ENCODE measurements at places on chromosomes 11 and 22.

GRCh38 chr11:71431271-71431670, 16.9 kb downstream of the DHCR7 start:
- no peak for DNase-seq

DNA sequence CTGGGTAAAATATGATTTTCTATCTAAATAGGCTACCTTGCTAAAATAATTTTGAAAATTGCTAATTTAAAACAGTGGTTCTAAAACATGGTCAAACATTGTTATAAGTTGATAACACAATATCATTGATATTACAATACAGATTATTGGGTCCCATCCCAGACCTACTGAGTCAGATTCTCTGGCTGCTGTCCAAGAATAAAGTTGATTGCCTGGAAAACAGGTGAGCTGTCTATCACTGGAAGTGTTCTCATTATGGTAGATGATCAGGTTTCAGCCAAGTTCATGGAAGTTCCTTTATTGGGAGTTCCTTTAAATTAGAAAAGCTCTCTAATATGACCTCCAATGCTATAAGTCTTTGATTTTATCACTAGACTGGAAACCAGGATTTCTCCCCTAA, 52.3 kb downstream of the SC5D start:
- DNase-seq = no peak

- DNase-seq = no peak
Observed at GRCh38 chr11:1786466-1786865, 22.7 kb upstream of the CTSD start.

DNA sequence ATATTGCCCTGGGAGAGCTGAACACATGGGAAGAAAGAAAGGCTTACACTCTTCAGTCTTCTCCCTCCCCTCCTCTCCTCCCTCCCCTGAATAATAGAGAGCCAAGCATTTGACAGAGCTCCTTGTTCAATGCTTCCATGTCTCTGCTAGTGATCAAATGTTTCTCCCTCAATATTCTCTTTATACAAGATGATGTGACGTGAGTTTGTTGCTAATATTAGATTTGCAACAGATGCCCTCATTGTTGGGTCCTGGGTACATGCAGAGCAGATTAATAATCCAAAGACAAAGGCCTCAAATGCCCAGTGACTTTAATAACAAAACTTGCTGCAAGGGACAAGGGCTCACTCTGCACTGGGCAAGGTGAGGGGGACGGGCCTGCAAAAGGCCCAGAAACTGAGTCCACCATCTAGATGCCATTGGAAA, 7.1 kb upstream of the ENDOD1 start:
- no peak for DNase-seq

- DNase-seq = peak; percentile 77
Observed at GRCh38 chr22:43996170-43996980, 27.7 kb upstream of the PARVB start.

- DNase-seq = no peak
Observed at GRCh38 chr11:86126862-86127261, 58.0 kb upstream of the PICALM start.

- DNase-seq = no peak
Observed at GRCh38 chr11:83235825-83236224, 42.3 kb downstream of the ANKRD42 start.

GRCh38 chr11:12695221-12695794, 21.1 kb downstream of the TEAD1 start:
- no peak for DNase-seq

GRCh38 chr11:132343445-132344175, 973.2 kb downstream of the NTM start:
- no peak for DNase-seq

- DNase-seq = no peak
Observed at GRCh38 chr22:23622634-23623033, 9.5 kb downstream of the DRICH1 start.

GRCh38 chr11:75337195-75337654, 14.2 kb downstream of the ARRB1 start:
- DNase-seq = no peak

- DNase-seq = no peak
Observed at GRCh38 chr11:116172851-116173250, 599.9 kb downstream of the BUD13 start.

GRCh38 chr11:11987503-11988022, 20.9 kb downstream of the DKK3 start:
- DNase-seq = no peak

- no peak for DNase-seq
Observed at GRCh38 chr11:12088047-12088481, 22.3 kb upstream of the MICAL2 start.

All from activated CD4-positive, alpha-beta T cell treated with anti-CD3 and anti-CD28 coated beads, Interleukin-2, amount 50 U/mL, for 48 hours (primary cell).